ENCODE measurements at places on chromosomes 11 and 22.

GRCh38 chr11:92707173-92707619, 262.3 kb upstream of the MTNR1B start:
- no peak for DNase-seq

- DNase-seq, result no peak
These were observed 253.5 kb upstream of the TENM4 start for GRCh38 chr11:79694368-79694767.

GRCh38 chr11:48900131-48900800, 83.4 kb downstream of the TRIM51G start:
- no peak for DNase-seq

- no peak for DNase-seq
These were observed 328.2 kb downstream of the TTC28 start for GRCh38 chr22:28351476-28351875.

- DNase-seq, result no peak
These were observed 141.6 kb downstream of the EFCAB6 start for GRCh38 chr22:43670513-43670912.

DNA sequence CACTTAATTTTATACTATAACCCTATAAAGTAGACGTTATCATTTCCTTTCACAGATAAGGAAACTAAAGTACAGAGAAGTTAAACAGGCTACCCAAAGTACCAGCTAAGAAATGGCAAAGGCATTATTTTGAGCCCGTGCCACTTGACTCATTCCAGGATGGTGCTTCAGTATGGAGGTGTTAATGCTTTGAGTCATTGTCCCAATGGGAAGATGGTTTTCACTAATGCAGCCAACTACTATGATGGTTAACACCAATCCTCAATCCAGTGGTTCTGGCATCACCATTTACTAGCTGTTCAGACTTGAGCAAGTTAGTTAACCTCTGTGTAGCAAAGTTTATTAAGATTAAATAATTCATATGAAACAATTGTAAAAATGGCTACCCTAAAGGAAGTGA, 123.1 kb upstream of the SLC5A12 start:
- no peak for DNase-seq

- no peak for DNase-seq
These were observed 339.0 kb downstream of the METTL15 start for GRCh38 chr11:28447226-28447625.

GRCh38 chr11:70314730-70315129, 44.2 kb downstream of the PPFIA1 start:
- DNase-seq, result no peak

- DNase-seq, result no peak
These were observed 177.7 kb downstream of the SNX19 start for GRCh38 chr11:130738611-130739010.

GRCh38 chr22:29044657-29045176, 16.9 kb downstream of the C22orf31 start:
- no peak for DNase-seq

DNA sequence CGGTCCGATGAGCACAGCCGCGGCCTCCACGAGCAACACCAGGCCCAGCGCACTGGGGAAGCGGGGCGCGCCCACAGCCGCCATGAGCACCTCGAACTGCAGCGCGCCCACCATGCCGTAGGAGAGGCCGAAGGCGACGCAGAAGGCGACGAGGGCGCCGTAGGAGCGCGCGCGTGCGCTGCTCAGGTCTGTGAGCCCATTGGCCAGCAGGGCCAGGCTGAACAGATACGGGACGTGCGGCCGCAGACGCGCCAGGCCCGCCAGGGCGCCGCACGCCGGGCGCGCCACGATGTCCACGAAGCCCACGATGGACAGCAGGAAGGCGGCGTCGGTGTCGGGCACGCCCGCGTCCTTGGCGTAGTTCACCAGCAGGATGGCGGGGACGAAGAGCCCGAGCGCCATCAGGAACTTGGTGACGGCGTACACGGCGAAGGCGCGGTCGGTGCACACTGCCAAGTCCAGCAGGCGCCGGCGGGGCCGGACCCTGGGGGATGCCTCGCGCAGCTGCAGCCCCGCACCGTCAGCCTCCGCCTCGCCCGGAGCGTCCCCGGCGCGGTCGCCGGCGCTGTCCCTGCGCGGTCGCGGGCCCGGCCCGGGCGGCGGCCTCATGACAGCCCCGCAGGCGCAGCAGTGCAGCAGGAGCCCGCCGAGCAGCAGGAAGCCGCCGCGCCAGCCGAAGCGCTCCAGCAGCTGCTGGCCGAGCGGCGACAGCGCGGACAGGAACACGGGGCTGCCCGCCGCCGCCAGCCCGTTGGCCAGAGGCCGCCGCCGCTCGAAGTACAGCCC, 2.9 kb downstream of the SLC16A8 start:
- no peak for DNase-seq

DNA sequence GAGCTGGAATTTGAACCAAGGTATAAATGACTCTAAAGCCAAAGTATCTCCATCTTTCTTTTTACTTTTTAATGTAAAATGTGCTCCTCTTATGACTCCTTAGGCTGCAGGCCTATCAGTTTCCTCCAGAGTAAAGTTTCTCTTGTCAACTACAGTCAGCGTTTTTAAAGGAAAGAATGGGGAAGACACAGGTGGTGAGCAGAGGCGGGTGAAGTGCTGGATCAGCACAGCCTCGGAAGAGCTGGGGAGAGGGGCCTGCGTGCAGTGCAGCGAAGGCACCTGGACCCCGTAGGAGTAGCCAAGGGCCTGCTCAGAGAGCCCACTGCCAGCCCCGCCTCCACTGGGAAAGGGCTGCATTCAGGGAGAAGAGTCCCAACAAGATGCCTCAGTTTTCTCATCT, 48.8 kb upstream of the ALX4 start:
- no peak for DNase-seq

DNA sequence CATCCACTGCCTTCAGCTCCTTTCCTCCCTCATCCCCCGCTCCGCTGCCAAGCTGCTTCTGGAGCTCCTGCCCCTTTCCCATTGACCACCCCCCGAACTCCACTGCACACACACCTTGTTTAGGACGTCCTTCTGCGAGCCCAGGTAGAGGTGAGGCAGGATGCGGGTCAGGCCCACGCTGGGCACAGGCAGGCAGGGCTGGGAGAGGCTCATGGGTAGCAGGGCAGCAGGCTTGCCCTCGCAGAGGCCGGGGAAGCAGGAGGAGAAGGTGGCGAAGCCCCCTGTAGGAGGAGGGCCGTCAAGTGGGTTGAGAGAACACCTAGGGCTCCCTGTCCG, 13.3 kb downstream of the DUSP8 start:
- no peak for DNase-seq

GRCh38 chr11:133107136-133107535, 425.2 kb downstream of the OPCML start:
- no peak for DNase-seq

GRCh38 chr11:65439331-65440181, 17.0 kb downstream of the NEAT1 start:
- no peak for DNase-seq

GRCh38 chr11:134560066-134560465, 148.0 kb upstream of the B3GAT1 start:
- DNase-seq, result no peak

DNA sequence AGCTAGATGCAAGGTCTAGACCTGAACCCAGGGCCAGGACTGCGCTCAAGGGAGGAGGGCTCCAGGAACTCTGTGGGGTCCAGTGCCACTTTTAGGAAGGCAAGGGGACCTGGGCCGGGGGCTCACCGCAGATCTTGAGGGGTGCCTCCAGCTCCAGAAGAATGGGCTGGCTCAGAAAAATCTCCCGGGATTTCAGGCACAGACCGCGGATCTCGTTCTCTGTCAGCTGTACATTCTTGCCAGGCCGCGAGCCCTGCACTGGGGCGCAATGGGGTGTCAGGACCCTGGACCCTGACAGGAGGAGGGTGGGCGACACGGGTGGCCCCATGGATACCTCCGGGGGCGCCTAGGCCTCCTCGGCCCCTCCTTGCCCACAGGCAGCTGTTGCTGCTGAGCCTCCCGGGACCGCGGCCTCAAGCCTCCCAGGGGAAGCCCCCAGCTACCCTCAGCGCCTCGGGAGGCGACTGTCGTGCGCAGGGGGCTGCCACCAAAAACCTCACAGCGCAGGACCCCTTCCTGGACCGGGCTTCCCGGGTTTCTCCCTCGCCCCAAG, 640 bp downstream of the PPP1CA start:
- peak; percentile 5 for DNase-seq
